ENCODE measurements at places on chromosomes 16 and 17.

GRCh38 chr16:52770828-52771227 lies 223.9 kb upstream of the TOX3 start:
- DNase-seq: no peak

GRCh38 chr17:43917348-43918025 lies 10.2 kb upstream of the MPP2 start:
- DNase-seq: no peak

DNA sequence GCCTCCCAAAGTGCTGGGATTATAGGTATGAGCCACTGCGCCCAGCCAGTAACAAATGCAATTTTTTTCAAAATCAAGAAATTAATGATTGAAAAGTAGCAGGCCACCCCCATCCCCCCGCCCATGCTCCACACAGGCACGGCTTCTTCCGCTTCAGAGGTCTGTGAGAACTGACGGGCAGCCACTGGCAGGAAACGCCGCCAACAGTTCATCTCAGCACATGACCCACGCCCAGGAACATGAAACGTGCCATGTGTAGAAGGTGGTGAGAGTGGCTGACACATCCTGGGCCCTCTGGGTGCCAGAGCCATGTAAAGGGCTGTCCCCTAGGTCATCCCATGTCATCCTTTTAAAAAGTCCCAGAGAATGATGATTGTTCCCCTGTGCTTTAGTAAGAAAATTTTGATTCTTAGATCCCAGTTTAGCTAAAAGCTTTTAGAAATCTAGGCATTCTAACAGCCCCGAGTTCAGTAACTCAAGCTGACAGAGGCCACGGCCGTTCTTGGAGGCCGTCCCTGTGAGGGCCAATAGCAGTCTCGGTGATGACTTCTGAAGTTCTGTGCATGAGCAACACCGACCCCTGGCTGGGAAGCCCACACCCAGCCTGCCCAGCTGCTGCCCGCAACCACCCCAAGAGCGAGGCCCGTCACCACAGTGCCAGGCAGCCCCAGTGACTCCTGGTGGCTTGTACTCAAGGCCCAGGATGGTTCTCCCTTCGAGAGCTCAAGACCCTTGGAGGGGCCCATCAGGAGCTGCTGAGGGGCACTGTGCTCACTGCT lies 52.1 kb downstream of the KLHDC4 start:
- DNase-seq: no peak

DNA sequence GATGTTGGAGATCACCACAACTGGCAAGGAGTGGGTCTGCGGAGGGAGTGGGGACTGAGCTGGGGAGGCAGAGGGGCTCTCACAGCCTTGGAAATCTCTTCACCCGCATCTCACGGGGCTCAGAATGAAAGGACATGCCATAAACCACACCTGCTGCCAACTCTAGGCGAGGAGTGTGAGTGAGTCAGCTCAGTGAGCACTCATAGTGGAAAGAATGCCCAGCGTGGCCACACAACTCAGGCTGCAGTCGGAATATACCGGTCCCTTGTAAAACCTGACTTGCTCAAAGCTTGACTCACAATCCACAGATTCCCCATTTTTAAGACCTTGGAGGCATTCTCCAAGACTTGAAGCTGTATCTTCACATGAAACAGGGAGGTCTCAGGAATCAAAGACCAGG lies 36.7 kb downstream of the STAT5A start:
- peak; percentile 90 for DNase-seq

DNA sequence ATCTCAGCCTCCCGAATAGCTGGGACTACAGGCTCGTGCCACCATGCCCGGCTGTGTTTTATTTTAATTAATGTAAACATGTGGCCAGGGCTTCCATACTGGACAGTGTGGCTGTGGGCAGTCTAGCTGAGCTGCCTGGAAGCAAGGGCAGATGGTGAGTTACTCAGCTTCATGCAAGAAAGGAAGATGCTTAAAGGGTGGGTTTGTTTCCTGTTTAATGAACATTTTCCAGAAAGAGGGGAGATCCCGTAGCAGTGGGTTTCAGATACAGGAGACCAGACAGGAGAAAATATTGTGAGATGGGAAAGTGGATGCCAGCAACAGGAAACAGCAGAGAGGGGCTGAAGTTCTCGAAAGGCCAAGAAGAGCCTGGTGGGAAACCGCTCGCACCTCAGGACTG lies 7.3 kb downstream of the MAPK8IP3 start:
- DNase-seq: no peak

- DNase-seq: no peak
Observed at GRCh38 chr16:51149251-51149661, 1.8 kb downstream of the SALL1 start.

- DNase-seq: no peak
Observed at GRCh38 chr16:46687486-46687885, 1.5 kb downstream of the VPS35 start.

DNA sequence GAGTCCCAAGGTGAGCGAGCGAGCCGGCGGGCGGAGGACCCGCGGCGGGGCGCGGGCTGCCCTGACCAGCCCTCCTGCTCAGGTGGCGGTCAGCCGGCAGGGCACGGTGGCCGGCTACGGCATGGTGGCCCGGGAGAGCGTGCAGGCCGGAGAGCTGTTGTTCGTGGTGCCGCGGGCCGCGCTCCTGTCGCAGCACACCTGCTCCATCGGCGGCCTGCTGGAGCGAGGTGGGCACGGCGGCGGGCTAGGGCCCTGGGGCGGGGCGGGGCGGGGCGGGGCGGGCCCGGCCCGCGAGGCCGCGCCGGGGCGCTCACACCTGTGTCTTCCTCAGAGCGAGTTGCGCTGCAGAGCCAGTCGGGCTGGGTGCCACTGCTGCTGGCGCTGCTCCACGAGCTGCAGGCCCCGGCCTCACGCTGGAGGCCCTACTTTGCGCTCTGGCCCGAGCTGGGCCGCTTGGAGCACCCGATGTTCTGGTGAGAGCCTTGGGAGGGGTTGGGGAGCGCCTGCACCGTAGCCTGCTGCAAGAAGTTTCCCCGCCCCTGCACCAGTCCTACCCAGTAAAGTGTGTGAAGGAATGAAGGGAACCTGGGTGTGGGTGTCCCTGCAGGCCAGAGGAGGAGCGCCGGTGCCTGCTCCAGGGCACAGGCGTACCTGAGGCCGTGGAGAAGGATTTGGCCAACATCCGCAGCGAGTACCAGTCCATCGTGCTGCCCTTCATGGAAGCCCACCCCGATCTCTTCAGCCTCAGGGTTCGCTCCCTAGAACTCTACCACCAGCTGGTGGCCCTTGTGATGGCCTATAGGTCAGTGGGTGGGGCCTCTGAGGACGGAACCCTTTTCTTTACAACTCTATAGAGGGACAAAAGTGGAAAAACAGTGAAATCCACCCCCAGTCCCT lies 802 bp downstream of the SETD6 start:
- no peak for DNase-seq

- DNase-seq: no peak
Observed at GRCh38 chr17:42270596-42270995, 5.6 kb downstream of the STAT5B start.

DNA sequence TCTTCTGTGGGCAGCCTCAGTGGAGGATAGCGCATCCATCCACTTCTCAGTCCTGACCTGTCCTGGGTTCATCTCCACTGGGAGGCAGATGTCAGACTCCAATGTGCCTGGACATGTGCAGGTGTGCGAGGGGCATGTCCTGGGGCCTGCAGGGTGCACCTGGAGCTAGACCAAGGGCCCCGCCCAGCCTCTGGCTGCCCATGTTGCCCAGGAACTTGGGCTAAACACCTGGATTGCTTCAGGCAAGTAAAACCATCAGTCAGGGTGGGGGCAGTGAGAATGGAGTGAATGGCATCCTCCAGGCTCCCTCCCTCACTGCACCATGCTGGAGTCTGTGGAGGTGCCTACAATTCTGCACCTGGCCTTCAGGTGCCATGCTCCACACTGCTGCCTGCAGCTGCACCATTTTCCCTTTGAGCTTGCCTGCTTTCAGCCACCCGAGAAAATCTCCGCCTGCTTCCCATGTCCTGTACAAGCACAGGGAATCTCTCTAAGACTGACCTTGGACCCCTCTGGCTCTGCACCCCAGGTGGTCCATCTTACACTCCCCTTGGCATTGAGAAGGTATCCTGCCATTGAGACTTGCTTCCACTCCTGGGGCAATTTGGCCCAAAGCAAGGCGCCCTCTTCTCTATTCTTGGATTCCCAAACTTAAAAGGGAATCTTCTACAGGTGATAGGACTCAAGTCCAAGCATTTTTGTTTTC lies 2.1 kb upstream of the MFSD6L start:
- no peak for DNase-seq

GRCh38 chr17:81267390-81268067 lies 27.6 kb downstream of the SLC38A10 start:
- no peak for DNase-seq

GRCh38 chr17:17180741-17181525 lies 25.2 kb downstream of the PLD6 start:
- no peak for DNase-seq

GRCh38 chr17:42289611-42290181 lies 1.4 kb downstream of the STAT5A start:
- DNase-seq: no peak

GRCh38 chr16:73125850-73126524 lies 78.1 kb upstream of the ZFHX3 start:
- DNase-seq: no peak

DNA sequence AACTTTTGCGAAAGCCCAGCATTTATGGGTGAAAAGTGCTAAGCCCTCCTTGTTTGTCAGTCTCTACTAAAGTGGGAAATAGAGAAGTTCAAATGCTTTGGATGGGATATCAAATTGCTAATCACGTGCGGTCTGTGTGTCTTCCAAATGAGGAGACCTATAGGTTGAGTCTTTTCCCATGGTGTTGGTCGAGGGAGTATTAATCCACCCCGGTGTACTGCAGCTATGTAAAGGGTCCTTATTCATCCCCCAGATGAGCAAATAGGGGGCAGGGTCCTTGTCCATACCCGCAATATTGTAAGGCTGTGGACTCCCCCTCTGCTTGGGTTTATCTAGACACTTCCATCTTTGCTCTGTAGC lies 14.6 kb downstream of the KIAA0513 start:
- DNase-seq: no peak

DNA sequence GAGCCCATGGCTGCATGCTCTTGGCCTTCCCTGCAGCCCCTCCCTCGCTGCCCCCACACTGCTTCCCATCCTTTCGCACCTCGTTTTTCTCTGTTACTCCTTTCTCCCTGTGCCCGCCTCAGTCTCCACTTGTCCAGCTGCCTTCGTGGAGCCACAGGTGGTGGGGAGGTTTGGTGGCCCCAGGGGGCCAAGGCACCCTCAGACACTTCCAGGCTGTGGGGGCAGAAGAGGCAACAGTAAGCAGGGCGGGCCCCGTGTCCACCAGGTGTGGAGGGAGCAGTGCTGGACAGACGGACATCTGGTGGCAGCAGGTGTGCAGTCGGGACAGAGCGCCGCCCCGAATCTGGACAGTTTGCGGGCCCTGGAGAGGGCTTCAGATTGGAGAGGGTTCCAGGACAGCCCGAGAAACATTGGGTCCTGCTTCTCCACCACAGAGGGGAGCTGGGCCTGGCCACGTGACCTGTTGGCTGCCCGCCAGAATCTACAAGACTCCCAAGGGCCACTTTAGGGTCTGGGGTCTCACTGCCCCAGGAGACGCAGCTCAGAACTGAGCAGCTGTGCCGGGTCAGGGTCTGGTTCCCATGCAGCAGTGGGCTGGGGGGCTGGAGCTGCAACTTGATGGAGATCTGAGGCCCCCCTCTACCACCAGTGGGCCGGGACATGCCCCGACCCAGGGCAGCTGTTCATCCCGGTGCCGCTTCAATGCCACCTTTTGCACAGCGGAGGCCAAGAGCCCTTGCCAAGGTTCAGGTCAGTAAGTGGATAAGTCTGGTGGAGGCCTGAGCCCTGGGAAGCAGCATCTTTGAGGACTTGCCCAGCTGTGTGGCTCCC lies 22.8 kb downstream of the BAHCC1 start:
- DNase-seq: no peak

DNA sequence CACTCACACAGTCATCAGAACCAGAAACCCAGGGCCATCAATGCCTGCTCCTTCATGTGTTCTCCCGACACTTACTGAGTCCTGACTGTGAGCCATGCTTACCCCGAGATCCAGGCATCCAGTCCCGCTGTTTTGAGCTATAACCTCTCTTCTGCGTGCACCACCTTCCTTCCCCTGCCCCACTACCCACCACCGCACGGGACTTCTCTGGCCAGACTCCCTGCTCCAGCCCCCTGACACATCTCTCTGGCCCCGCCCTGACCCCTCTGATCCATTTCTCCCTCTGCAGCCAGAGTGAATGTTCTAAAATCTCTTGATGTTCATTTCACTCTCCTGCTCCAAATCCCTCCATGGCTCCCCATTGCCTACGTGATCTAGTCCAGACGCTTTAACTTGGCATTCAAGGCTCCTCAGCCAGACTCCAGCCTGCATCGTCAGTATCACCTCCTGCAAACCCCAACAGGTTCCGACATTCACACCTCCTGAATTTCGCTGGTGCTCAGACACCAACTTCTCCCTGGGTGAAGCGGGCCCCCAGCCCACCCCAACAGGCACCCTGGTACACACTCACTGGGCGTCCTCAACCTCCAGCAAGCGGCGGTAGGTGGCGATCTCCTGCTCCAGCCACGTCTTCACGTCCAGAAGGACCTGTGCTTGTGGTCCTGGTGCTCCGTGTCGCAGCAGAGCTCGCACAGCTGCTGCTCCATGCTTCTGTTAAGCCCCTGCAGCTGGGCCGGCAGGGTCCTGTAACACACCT lies 3.1 kb upstream of the KRT17 start:
- DNase-seq: no peak

All from amniotic stem cell (primary cell).